ENCODE measurements at places on chromosomes 16 and 17. TPM values are rescaled to one million over a fixed set of nuclear protein-coding genes. Genes with fewer than 3 reads are reported as not detected.

DNA sequence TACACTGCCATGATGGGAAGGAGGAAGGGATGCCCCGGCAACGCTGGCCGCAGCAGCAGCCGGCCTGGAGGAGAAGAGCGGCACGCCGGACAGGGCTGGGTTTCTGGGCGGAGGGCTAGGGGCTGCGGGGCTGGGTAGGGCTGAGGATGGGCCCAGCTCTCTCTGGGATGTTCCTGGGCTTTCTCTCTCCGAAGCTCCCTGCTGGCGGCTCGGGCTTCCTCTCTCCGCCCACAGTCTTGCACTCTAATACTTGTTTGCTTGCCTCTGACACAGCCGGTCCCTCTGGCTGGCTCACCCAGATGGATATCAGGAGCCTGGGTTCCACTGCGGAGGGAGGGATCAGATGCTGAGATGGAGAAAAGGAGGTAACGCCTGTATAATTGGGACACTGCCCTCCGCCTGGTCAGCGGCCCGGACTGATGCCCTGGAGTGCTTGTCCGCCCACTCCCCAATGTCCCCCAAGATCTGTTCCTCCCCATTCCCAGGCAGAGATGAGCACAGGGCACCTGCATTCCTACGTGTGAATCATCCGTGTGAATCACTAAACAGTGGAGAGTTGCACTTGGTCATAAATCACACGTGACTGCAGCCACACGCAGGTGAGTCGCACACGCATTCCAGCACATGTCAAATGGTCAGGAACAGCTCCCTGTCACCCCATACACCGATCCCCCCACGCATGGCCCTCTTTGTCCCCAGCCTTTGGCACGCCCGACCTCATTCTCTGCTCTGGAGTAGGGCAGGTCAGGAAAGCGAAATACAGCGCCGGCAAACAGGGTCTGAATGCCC is at the start of gene ALOXE3:
Gene ALOXE3, minus strand, starts transcription at position 535 of the 789 bp plus-strand sequence. Its CDS starts 524 bp downstream, at position 11.
- DNase-seq, result peak; percentile 56

GRCh38 chr16:56460101-56460500 is 8.7 kb downstream of the OGFOD1 start:
- no peak for DNase-seq

- peak; percentile 93 for DNase-seq
Observed at GRCh38 chr16:51624080-51624775, 473.2 kb upstream of the SALL1 start.

GRCh38 chr16:2031081-2031577 is 4.4 kb downstream of the NHERF2 start:
- DNase-seq, result peak; percentile 54

The TMEM231 gene
- total RNA-seq, result 19.4 TPM

The SCNN1B gene
- total RNA-seq, result 1.5 TPM

The IRX3 gene
- total RNA-seq, result 22.9 TPM

The PIGS gene
- 51.6 TPM for total RNA-seq

The FOXN1 gene
- total RNA-seq, result not detected

- DNase-seq, result no peak
Observed at GRCh38 chr16:2777903-2778629, 986 bp upstream of the ELOB start.

GRCh38 chr16:11556214-11556819 is 30.4 kb downstream of the LITAF start:
- no peak for DNase-seq

DNA sequence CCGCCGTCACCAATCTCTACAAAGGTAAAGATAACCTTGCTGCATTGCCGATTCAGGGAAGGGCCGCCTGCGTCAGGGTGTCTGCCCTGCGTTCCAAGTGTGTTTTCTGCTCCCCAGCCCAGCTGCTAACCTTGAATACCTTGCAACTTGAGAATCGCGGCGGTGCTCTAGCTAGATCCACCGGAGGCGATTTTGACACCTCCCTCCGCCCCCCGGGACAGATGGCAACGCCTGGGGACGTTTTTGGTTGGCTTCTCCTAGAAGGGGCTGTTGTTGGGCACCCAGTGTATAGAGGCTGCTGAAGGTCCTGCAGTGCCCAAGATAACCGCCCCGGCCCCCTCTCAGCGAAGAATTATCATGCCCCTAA is 1.5 kb downstream of the HAPSTR1 start:
- DNase-seq, result peak; percentile 25

DNA sequence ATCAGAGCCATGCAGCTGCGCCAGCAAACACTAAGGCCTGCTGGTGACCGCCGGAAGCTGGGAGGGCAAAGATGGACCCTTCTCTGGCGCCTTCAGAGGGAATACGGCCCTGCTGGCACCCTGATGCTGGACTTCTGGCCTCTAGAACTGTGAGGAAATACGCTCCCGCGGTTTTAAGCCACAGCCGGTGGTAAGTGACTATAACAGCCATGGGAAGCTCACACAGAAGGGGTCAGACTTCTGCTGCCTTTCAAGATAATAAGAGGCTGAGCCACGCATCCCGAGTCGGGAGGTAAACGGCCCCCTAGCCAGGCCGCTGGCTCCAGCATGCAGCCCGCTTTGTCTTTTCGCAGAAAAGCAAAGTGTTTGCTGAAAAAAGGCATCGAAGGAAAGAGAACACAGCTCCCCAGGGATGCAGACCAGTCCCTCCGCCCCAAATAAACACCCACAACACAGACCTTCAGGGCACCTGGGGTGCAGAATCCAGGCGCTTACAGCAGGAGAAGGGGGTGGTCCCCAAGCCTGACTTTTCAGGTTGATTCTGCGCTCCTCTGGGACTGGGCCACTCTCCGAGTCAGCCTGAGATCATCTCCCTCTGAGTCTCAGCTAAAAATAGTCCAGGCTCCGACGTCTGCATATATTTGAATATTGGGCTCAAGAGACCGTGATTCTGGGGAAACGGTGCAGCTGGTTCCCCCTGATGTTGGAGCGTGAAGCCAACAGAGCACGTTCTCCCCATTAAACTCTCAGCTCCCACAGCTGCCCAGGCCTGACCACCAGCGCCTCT is 89.7 kb downstream of the MGAT5B start:
- no peak for DNase-seq

GRCh38 chr16:85200471-85201278 is 88.4 kb upstream of the CIBAR2 start:
- DNase-seq, result no peak

The CCL4L2 gene
- total RNA-seq, result not detected

DNA sequence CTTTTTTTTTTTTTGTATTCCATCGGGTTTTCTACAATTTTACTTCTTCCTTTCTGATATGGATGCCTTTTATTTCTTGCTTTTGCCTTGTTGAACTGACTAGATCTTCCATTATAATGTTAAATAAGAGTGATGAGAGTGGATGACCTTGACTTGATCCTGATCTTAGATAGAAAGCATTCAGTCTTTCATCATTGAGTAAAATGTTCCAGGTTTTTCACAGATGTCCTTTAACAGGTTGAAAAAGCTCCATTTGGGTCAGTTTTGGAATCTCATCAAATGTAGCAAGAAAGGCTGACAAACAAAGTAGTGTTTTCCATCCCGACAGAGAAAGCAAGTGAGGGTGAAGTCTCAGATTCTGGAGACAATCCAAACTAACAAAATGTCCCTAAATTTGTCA is 27.2 kb upstream of the WIPI1 start:
- no peak for DNase-seq

The DLX3 gene
- total RNA-seq, result 0.20 TPM

The NUP93 gene
- 155 TPM for total RNA-seq

- DNase-seq, result no peak
Observed at GRCh38 chr17:81858967-81859905, 1.1 kb downstream of the P4HB start.

DNA sequence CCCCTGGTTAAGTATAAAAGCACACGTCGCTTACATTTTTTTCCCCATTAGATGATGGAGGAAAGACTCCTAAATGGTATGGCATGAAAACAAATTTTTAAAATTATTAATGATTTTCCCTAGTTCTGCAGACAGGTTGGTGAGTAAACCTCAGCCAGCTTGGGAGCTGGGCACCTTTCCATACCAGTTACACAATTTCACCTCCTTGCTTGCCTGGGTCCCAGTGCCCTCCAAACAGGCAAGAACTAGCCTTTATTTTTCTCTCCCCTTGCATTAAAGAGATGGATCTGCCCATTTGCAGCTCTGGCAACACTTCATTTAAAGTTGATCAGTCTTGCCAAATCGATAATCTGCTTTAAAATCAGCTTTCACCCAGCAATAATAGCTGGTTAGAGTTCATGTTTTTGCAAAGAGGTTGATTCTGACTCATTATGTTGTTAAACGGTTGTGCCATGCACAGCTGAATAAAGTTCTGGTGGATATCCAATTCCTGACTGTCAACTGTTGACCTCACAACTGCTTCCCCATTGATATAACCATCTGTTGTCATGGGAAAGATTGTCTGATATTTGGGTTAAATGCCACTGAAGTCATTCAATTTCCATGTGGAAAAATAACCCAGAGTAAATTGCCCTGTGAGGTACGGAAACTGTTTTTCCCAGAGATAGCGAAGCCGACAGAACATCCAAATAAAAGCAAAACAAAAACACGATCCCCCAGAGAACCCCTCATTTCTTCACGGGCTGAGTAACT is 1.3 kb downstream of the C17orf58 start:
- no peak for DNase-seq

- peak; percentile 12 for DNase-seq
Observed at GRCh38 chr16:84686707-84687298, 13.0 kb upstream of the USP10 start.

The MSLN gene
- not detected for total RNA-seq

The MRPL27 gene
- total RNA-seq, result 85.6 TPM

The CD300A gene
- total RNA-seq, result not detected

GRCh38 chr16:5026664-5027063 is 7.1 kb downstream of the NAGPA start:
- no peak for DNase-seq

GRCh38 chr16:85667261-85667660 is 21.5 kb downstream of the GINS2 start:
- no peak for DNase-seq

DNA sequence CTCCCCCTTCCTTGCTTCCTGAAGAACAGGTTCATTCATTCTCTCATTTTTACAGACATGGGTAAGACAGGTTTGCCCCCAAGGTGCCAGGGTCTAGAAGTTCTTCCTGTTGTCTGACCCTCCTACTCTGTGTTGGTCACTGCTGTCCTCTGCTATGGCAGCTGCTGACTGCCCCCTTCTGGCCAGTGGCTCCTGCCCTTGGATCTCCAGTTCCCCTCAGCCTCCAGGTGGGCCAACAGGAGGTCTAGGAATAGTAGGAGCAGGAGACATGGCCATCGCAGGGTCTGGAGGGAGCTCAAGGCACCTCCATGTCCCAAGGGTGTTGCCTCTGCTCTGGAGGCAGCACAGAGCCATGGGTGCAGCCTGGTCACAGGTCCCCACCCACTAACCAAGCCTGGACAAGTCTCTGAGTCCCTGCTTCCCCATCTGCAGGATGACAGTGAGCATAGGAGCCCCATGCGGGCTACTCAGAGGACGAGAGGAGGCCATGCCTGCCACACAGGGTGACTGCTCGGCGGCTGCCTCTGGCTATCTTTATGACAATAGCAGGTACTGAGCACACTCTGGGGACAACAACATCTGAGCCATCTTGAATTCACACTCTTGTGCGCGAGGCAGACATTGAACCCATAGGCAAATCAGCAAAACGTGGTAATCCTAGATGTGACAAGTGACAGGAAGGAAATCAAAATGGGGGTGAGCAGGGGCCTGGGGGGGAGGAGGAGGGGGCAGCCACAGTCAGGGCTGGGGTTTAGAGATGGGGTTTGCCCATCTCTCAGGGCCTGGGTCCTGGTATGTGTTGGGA is 27.0 kb upstream of the NXPH3 start:
- DNase-seq, result no peak

The PRSS27 gene
- 1.3 TPM for total RNA-seq

The KIF2B gene
- not detected for total RNA-seq

GRCh38 chr16:82814059-82814458 is 187.3 kb downstream of the CDH13 start:
- no peak for DNase-seq

GRCh38 chr17:78406920-78407319 is 28.5 kb downstream of the PGS1 start:
- DNase-seq, result no peak

The KRTAP4-9 gene
- total RNA-seq, result 1.0 TPM

GRCh38 chr16:55301385-55302008 is 22.5 kb upstream of the IRX6 start:
- no peak for DNase-seq

The SMPD3 gene
- total RNA-seq, result 0.70 TPM

GRCh38 chr16:2478279-2478678 is 3.4 kb downstream of the TBC1D24 start:
- no peak for DNase-seq

- no peak for DNase-seq
Observed at GRCh38 chr16:5603836-5604235, 506.2 kb upstream of the EEF2KMT start.

Data from A673 (cell line).